OCI-LY7 (cell line): ENCODE measurements at places on chromosomes 2 and 18.

GRCh38 chr2:191481305-191482070 lies 196.4 kb upstream of the NABP1 start:
- DNase-seq = no peak

GRCh38 chr2:38709567-38710194 lies 41.5 kb downstream of the SRSF7 start:
- DNase-seq = peak; percentile 48

DNA sequence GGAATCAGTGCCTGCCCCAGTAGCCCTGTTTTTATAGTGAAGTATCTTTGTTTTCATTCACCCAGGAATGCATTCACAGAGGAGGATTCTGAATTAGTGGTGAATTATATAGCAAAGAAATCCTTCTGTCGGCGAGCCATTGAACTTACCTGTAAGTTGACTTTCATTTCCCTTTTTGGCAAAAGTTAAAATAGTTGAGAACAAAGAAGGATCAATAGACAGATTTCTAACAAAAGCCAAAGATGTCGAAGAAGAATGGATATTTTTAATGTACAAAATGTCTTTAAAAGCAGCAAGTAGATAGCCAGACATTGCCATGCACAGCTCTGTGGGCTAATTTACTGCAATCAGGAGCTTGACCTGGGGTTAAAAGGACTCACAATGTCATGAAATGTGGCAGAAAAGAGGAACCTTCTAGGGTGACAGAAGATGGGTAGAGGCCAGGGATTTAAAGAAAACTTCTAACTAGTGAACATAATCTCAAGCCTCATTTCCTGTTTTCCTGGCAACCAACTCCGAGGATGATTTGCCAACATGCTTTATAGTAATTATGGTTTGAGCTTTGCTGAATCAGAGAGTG lies 53.8 kb upstream of the TMEM87B start:
- DNase-seq = peak; percentile 55

DNA sequence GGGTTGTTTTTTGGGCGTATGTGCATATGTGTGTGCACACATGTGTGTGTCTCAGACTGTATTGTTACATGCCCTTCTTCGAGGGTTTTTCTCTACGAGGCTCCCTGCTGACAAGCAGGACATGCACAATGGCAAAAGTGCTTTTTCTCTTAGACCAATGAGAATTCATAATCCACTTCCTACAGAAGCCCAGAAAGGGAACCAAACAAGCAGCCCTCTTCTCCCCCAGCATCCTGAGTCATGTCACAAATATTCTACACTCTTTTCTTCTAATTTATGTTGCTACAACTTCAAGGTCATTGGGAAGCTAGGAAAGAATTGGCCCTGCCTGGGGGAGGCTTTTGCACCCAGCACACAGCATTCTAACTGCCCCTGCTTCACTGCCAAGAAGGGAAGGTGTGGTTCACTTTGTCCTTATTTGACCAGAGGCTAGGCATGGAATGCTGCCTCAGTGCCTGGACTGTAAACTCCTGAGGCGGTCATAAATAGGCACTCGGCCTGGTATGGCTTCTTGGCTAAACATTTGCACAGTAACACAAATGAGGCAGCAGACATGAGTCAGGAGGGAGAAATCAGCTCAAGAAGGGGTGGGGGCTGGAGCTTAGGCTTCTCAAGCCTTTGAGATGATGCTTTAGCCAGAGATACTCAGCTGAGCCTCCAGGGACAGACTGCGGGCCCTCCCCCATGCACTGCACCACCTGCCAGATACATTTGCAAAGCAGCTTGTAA lies 92.7 kb upstream of the KLF7 start:
- DNase-seq = no peak

DNA sequence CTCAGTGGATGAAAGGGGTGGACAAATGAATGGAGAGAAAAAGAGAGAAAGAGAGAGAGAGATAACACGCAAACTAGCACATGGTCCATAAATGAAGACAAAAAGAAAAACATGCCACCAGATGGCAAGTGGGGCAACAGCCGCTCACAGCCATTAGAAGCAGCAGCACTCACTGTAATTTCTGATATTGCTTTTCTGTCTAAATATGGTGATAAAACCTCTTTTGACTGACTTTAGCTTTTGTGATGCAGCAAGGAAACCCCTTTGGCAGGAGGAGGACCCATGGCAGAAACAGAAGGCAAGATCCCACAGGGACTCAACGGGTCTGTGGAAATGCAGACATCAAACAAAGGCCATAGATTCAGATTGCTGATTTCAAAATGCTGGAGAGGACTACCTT lies 88.0 kb upstream of the CDH20 start:
- DNase-seq = no peak

DNA sequence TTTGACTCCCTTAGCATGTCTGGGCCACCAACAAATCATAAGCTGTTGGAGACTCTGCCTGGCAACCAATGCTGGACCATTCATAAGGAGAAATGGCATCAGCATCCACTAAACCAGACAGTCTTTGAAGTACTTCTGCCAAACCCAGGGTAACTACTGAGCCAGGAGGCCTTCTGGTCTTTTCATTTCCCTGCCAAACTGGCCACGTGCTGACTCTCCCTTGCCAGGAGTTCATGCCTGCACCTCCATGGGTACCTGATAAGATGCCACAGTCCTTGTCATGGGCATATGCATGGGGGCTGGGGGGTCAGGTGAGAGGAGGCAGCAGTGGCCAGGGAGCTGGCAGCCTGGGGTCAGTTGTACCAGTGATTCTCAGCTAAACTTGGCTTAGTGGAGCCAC lies 34.2 kb upstream of the DAPL1 start:
- DNase-seq = no peak

GRCh38 chr2:211900000-211900399 lies 638.6 kb downstream of the ERBB4 start:
- no peak for DNase-seq

DNA sequence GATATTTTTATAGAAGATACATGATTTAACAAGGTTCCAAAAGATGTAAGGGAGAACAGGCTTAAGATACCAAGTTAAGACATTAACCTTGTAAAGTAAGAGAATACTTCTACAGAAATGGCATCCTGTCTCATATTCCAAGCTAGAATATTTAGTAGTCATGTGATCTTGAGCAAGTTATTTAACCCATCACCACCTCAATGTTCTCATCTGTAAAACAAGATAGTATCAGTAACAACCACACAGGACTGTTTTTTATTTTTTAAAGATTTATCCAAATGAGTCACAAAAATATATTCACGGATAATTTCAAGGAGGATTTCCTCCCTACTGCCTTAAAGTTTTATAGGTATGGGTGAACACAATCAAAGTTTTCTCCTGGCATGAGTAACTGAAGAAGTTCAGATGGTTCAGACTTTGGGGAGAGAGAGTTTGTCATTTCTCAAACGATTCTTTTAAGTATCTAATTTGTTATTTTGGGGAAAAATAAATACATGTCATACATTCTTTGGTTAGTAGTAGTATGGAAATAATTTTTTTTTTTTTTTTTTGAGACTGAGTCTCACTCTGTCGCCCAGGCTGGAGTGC lies 25.9 kb downstream of the ROCK1 start:
- DNase-seq = no peak

DNA sequence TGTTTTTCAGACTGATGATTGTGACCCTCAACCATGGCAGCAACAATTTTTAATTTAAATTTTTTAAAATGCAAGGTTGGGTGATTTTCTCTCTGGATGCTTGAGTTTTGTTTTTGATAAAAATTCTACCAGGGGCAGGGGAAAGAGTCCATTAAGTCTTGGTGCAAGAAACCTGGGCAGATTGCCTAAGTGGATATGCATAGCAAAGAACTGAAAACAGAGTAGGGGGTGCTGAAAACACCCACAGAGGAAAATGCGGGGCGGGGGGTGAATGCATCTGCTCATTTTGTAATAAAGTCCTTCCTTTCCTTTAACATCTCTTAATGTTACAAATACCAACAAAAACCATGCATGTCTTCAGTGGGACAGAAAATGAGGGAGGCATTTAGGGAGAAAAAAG lies 138.0 kb downstream of the NEDD4L start:
- DNase-seq = no peak

DNA sequence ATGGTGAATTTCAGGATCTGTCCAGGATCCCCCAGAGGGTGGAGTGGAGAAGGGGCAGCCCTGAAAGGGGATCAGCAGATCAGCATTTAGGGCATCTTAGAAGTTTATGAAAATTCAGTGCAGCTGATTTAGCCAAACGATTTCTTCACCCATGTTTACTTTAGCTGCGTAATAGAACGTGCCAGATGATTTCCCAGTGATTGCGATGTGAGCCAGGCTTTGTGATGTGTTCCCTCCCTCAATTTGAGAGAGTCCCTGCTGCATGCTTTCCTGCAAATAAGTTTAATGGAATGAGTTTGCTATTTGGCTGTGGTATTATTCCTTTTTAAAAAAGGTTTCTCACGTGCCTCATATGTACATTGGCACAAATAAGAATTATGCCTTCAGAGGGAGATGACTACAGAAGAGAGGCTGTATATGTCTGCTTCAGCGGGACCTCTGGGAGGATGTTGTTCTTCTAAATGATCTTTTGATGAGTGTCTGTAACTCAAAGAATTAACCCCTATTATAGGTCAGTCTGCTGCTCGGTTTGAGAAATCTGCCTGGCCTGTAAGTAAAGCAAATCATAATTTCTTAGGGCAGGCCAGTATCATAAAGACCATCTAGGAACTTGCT lies 111.9 kb downstream of the MRO start:
- DNase-seq = no peak

DNA sequence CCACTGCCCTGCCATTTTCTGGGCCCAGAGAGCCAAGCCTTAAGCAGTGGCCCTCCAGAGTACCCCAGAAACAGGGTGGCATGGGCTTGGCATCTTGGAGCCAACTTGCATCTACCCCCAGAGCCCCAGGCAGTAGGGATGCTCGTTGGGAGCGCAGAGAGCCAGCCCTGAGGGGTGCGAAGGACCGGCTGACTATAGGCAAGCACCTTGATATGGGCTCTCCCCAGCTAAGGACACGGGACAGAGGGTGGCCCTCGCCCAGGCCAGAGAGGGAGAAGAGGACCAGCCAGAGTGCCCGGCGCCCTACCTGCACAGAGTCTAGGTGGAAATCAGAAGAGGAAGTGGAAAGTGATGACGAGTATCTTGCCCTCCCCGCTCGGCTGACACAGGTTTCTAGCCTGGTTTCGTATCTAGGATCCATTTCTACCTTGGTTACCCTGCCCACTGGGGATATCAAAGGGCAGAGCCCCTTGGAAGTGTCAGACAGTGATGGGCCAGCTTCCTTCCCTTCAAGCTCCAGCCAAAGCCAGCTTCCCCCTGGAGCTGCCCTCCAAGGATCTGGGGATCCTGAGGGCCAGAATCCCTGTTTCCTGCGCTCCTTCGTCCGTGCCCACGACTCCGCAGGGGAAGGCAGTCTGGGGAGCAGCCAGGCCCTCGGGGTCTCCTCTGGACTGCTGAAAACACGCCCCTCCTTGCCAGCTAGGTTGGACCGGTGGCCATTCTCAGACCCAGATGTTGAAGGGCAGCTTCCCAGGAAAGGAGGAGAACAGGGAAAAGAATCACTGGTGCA lies 16.2 kb downstream of the CEP68 start:
- DNase-seq = peak; percentile 50

DNA sequence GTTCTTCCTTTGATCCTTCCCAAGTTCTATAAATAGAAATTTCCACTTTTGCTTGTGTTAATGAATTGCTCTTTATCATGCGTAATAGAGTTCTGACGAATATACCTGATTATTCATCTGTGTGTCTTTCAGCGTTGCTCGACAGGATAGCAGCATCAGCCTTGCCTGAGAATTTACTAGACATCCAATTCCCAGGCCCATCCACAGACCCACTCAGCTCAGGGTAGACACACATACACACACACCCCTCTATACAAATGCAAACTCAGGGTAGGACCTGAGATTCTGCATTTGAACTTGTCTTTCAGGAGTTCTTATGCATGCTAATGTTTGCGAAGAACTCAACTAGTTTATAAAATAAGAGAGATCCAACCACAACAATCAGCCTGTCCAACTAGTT lies 343.4 kb upstream of the GYPC start:
- no peak for DNase-seq

GRCh38 chr2:66717218-66717905 lies 282.4 kb downstream of the MEIS1 start:
- no peak for DNase-seq

- no peak for DNase-seq
These were observed 119.7 kb downstream of the TACR1 start for GRCh38 chr2:75079575-75079974.

DNA sequence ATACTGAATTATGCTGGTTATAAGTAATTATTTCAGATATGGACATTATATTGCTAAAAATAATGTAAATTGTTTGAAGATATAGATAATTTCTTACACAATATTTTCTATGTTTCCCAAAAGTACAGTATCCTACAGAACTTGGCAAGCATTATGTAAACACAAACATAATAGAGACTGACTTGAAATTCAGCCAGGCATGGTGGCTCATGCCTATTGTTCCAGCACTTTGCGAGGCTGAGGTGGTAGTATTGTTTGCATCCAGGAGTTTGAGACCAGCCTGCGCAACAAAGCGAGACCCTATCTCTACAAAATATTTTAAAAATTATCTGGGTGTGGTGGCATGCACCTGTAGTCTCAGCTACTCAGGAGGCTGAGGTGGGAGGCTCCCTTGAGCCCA lies 1300.5 kb upstream of the DDX18 start:
- DNase-seq = no peak

DNA sequence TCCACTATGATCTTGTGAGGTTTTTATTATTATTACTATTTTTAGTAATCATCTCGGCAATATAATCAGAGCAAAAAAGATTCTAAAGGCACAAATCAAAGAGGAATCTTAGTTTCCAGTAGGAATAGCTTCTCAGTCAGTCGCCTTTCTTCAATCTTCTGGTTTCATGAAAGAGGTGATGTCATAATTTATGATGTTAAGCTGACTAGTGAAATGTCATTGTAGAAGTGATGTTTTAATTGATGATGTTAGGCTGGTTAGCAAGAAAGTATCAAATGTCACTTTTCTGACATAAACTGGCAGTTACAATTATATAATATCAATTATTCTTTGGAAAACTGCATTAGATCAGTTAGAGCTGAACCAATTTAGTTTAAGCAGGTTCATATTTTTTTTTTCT lies 476.7 kb upstream of the ETAA1 start:
- DNase-seq = no peak

GRCh38 chr2:146806364-146807005 lies 1038.3 kb upstream of the ACVR2A start:
- DNase-seq = no peak

GRCh38 chr18:8049147-8049546 lies 482.0 kb downstream of the PTPRM start:
- no peak for DNase-seq

GRCh38 chr2:221518201-221518934 lies 53.7 kb downstream of the EPHA4 start:
- no peak for DNase-seq

DNA sequence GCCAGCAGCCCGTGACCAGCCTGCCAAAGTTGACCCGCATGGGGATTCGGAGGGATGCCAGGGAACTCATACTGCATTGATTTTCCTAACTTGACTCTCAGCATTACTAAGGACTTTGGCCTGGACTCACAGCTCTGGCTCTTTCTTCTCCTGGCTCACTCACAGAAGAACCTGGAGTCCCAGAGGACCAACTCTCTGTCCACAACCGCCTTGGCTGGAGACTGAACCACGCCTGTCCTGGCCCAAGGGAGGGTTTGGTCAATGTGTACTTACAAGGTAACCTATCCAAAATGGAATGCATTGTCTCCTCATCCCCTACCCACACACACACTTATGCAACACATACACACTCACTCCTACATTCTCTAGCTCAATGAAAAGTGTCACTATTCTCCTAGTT lies 135.6 kb upstream of the KLHL29 start:
- DNase-seq = no peak

GRCh38 chr2:190529486-190530247 lies 4.9 kb downstream of the NEMP2 start:
- DNase-seq = no peak

GRCh38 chr18:22667156-22667555 lies 249.4 kb upstream of the CTAGE1 start:
- no peak for DNase-seq

GRCh38 chr18:62224229-62224628 lies 37.2 kb downstream of the RELCH start:
- DNase-seq = no peak
